ENCODE measurements at places on chromosomes 2 and 18.

- no peak for DNase-seq
These were observed 76.0 kb downstream of the KLHL29 start for GRCh38 chr2:23460993-23461392.

DNA sequence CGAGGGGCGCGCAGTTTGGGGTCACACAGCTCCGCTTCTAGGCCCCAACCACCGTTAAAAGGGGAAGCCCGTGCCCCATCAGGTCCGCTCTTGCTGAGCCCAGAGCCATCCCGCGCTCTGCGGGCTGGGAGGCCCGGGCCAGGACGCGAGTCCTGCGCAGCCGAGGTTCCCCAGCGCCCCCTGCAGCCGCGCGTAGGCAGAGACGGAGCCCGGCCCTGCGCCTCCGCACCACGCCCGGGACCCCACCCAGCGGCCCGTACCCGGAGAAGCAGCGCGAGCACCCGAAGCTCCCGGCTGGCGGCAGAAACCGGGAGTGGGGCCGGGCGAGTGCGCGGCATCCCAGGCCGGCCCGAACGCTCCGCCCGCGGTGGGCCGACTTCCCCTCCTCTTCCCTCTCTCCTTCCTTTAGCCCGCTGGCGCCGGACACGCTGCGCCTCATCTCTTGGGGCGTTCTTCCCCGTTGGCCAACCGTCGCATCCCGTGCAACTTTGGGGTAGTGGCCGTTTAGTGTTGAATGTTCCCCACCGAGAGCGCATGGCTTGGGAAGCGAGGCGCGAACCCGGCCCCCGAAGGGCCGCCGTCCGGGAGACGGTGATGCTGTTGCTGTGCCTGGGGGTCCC lies at the start of gene ITGA4:
Gene ITGA4 (plus strand): TSS at position 266 of the 620 bp plus-strand sequence. CDS start 269 bp downstream, at position 535.
- DNase-seq: peak; percentile 89

GRCh38 chr2:44894058-44894457 lies 47.4 kb upstream of the SIX3 start:
- no peak for DNase-seq

GRCh38 chr2:228986961-228987360 lies 284.1 kb downstream of the PID1 start:
- DNase-seq: no peak

DNA sequence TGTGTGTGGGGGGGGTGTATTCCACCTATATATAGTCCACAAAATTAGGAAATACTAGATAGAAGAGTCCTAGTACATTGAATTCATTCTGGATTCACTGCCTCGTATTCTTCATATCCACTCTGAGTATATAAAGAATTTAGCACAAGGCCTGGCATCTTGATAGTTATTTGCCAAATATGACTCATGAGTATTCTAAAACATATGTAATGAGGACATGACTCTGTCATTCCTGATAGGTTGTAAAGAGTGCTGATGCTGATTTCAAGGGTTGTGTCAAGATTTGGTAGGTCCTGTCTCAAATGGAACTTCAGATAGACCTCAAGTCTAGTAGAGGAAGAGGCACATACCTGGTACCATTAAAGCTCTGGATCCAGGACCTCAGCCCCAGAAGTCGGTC lies 173.4 kb upstream of the BOD1L2 start:
- DNase-seq: no peak

GRCh38 chr18:9690418-9691188 lies 17.5 kb upstream of the RAB31 start:
- no peak for DNase-seq

DNA sequence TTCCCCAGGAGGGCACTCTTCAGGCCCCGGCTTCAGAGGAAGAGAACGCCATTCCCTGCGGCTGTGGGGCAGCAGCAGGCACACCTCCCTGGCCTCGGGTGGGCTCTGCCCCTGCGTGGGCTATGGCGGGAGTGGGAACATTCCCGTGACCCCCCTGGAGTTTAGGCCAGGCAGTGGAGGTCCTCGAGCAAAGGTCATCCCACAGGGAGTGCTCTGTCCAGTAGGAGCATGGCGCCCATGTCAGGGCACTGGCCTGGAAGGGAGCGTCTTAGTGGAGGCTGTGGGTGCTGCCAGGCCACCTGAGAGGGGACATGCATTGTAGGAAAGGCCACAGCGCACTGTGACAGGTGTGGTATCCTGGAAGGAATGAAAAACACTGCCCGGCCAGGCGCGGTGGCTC lies 9.2 kb upstream of the NFATC1 start:
- peak; percentile 43 for DNase-seq

- no peak for DNase-seq
These were observed 188.5 kb upstream of the HAAO start for GRCh38 chr2:42980764-42981416.

- DNase-seq: no peak
These were observed 41.5 kb upstream of the OTOS start for GRCh38 chr2:240182001-240182400.

DNA sequence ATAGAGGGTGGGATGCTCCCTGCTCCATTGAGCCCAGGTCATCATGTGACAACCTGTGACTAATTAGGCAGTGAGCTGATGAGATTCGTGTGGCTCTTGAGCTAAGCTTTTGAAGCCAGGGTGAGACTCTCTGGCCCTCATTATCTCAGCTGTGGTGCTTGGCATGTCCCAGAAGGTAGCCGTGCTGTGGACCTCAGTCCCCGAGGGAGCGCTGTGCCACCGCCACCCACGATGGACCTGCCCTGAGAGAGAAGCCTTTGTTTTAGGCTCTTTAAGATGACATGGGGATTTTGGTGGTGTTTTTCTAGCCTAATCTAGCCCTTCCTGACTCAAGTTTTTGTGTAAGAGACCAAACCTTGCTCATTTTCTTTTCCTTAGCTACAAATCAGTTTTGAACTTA lies 66.4 kb downstream of the NEDD4L start:
- no peak for DNase-seq

DNA sequence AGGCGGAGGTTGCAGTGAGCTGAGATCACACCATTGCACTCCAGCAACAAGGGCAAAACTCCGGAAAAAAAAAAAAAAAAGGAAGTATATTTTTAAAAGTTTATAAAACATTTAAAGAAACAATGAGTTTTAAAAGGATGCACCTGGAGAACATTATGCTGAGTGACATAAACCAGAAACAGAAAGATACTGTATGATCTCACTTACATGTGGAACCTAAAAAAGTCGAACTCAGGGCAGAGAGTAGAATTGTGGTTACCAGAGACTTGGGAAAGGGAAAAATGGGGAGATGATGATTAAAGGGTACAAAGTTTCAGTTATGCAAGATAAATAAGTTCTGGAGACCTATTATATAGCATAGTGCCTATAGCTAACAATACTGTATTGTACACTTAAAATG lies 52.8 kb upstream of the RTN4 start:
- DNase-seq: no peak

DNA sequence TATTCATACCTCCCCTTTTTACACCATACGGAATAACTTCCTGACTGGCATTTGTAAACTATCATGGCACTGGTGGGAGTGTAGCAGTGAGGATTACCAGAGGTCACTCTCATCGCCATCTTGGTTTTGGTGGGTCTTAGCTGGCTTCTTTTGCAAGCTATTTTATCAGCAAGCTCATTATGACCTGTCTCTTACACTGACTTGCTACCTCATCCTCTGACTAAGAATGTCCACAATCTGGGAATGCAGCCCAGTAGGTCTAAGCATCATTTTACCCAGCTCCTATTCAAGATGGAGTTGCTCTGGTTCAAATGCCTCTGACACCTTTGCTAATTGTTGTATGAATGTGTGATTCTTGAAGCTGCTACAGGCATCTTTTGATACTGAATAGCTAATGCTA lies 950.8 kb upstream of the SLC39A10 start:
- DNase-seq: no peak

DNA sequence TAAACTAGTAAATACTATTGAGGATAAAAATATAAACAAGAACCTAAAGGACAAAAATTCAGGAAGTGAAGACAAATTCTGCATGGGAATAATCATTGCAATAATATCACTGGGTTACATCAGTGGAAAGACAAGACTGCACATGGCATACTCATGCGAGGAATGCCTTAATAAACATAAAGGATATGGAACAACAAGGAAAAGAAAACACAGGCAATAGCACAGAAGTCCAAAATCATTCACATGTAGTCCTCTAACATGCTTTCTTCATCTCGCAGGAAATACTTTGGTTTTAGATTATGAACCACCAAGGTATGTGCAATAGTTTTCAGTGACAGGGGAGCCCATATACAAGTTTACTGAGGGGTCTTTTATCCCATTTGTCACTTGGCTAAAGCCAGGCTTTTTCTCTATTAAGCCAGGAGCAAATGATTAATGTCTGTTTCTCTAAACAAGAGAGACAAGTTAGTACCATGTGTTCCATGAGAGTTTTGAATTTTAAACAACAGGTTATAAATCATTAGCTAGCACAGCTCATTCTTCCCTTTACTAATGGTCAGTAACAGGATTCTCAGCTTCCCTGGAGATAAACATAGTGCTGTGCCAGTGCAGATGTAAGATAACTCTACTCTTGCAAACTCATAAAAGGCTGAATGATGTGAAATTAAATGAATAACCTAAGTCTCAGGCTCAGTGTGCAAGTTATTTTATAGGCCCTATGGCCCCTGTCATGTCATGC lies 353.6 kb upstream of the FSIP2 start:
- no peak for DNase-seq

- DNase-seq: no peak
These were observed 372.8 kb downstream of the MTX2 start for GRCh38 chr2:176642074-176642473.

- no peak for DNase-seq
These were observed 915.4 kb downstream of the TSN start for GRCh38 chr2:122670897-122671296.

DNA sequence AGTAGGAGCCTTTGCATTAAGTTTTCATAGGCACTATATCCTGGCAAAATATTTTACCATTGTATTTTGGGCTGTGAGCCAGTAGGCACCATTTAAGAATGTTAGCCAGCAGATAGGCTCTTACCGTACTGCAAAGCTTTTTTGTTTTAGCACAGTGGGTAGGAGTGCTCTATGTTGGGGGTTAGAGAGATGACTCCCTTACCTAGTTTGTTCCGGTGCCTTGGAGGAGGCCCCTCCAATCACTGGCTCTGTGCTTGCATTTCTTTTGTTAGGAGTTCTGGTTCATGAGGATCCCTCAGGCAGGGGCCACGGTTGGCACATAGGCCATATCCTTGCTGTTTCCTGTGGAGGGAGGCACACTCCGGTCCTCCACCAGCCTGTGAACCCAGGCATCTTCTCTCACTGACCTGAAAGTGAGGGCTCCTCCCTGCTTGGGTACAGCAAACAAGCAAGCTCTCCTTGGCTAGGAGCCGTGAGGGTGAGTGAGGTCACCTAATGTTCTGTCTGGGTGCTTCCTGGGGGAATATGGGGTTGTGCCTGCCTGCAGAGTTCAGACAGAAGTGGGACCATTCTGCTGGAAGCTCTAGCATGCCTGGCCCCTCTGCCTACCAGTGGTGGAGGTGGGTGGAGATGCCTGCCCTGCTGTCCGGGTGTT lies 29.8 kb downstream of the LTBP1 start:
- no peak for DNase-seq

DNA sequence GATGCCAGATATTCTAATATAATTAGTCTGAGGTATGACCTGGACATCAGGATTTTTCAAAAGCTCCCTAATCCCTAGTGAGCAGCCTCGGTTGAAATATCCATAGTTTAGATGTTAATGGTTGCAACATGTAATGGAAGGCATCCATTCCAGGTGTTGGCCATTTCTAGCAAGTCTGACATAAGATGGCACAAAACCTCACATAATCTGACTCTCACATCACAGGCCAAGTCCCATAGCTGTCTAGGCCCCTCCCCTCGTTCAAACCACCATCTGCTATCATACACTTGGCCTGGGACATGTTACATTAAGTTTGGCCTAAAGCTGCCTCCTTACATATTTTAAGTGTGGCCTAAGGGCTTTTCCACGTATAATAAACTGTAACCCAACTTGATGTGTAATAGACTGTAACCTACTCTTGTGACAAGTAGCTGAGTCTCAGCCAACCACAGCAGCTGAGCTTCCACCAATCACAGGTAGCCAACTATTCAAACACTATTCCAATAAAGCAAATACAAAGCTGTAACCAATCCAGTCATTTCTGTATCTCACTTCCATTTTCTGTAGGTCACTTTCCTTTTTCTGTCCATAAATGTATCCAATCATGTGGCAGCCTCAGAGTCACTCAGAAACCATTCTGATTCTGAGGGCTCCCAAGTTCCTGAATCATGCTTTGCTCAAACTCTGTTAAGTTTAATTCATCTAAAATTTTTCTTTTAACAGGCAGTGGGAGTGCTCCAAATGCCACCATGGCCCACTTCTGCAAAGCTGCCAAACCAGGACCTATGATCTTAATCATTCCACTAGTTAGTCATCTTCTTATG lies 59.4 kb downstream of the ADD2 start:
- DNase-seq: no peak

DNA sequence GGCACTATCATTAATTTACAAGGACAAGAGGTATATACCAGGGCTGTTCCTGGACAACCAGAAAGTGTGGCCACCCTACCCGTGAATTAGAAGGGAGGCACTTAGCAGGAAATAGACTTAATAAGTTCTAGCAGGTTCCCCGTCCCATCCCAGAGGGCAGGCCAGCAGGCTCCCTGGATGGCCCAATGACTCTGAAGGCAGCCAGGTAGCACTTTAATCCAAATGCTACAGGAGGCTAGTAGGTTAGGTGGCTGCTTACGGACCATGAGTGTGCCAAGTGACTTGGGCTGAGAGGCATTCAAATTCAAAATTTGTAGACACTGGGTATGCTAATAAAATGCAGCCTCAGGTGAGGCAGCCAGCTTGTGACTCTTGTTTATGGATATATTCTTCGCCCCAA lies 123.9 kb downstream of the UXS1 start:
- no peak for DNase-seq

DNA sequence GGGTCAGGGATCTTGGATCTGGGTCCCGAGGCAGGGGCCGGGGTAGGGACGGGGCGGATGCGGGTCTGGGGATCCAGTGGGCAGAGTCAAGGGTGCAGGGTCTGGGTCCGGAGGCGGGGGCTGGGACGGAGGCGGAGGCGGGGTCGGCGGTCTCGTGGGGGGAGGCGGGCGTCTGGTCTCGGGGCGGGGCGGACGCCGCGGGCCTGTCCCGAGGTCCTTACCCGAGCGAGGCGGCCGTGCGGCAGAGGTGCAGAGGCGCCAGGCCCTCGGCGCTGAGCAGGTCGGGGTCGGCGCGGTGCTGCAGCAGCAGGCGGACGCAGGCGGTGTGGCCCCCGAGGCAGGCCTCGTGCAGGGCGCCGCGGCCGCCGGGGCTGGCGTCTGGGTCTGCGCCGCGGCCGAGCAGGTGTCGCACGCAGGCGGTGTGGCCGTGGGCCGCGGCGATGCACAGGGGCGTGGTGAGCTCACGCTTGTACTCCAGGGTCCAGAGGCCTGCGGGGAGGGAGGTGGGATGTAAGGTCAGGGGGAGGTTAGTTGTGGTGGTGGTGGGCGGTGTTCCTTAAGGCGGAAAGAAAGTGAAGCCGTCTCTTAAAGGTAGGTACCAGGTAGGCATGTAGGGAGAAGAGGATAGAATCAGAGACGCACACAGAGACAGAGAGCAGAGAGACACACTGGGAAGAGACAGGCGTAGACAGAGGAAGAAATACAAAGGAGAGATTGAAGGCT lies 26.6 kb downstream of the ASB18 start:
- DNase-seq: no peak

- no peak for DNase-seq
These were observed 33.8 kb downstream of the PROC start for GRCh38 chr2:127451981-127452380.

- no peak for DNase-seq
These were observed 334.0 kb upstream of the FSIP2 start for GRCh38 chr2:185404578-185404977.

All from right cardiac atrium (tissue), 5 donors.